ENCODE measurements at places on chromosomes 6 and 20.

DNA sequence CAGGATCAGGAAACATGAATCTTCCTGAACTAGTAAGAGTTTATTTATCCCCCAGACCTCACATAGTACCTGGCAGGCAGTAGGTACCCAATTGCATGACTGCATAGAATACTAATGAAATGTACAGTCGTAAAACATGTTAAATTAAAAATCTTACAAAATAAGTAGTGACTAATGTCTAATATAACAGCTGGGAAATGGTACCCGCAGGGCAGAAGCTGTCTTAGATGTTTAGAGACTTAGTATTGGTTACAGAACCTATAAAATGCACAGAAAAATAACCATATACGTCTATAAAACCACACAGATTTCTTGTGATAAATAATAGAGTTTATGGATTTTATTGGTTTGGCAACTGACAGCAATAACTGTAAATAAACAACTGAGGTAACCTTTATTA, 139.1 kb upstream of the GMDS start:
- DNase-seq, result no peak

GRCh38 chr6:17289630-17290061, 8.5 kb downstream of the RBM24 start:
- DNase-seq, result no peak

DNA sequence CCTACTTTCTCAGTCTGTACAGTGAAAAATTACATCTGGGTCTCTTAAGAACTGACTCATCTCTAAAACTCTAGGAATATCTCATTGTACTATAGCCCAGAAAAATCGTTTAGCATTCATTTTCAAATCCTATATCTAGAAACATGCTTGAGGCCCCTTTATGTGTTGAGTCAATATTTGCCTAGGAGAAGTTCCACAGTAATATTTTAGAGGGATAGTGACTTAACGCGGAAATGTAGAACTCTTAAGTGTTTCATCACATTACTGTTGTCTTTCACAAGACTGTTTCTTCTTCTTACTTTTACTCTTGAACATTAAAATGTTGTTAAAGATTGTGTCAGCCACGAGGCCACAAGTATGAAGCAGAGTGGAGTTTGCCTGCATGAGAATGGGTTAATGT, 23.0 kb upstream of the MYLIP start:
- no peak for DNase-seq

- no peak for DNase-seq
Measured at GRCh38 chr6:158780988-158781691, 38.0 kb downstream of the EZR start.

- peak; percentile 25 for DNase-seq
Measured at GRCh38 chr6:165889636-165890403, 226.8 kb upstream of the PDE10A start.

DNA sequence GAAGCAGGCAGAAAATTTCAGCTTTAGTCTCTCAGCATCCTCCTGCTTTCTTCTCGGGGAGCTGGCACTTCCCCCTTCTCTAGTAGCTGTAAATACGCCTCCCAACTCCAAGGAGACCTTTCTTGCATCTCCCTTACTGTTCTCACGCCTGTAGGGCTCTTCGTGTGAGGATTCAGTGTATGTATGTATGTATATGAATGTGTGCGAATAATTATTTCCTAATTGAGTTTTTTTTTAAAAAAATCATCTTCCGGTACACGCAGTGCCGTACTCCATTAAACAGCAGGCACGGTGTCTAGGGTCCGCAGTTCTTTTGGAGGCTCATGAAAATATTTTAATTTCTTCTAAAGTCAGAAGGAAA, 85.4 kb downstream of the HFE start:
- DNase-seq, result peak; percentile 65

GRCh38 chr20:38196592-38196991, 31.5 kb upstream of the TGM2 start:
- DNase-seq, result no peak

DNA sequence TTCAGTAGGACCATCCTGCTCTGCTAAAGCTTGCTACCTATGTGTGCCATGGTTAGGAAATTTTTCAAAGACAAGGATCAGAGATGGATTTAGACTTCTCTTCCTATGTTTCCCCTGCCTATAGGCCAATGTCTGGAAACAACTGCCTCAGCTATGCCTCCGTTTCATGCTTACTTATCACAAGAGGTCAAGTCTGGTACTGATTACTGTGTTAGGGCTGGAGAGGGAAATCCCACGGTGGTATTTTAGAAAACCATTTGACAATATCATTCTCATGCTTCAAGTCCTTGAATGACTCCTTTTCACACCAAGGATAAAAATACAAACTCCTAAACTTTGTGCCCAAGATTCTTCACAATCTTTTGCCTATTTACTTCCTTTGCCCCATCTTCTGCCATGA, 484.3 kb downstream of the DHX35 start:
- no peak for DNase-seq

- no peak for DNase-seq
Measured at GRCh38 chr20:1995531-1996310, 1.9 kb upstream of the PDYN start.

DNA sequence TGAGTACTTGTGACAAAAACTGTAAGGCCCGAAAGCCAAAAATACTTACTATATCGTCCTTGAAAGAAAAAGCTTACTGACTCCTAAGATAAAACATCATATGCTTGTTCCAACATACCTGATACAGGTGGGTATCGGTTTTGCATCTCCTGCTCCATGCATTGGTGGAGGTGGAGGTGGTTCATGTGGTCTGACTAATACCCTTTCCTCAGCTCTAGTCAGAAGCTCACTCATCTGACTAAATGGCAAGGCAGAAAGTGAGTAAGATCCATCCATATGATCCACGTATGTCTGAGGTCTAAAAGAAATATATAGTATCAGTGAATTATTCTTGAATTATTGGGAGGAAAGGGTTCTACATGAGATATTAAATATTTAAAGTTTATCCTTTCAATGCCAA, 76.2 kb downstream of the WASF1 start:
- DNase-seq, result no peak

DNA sequence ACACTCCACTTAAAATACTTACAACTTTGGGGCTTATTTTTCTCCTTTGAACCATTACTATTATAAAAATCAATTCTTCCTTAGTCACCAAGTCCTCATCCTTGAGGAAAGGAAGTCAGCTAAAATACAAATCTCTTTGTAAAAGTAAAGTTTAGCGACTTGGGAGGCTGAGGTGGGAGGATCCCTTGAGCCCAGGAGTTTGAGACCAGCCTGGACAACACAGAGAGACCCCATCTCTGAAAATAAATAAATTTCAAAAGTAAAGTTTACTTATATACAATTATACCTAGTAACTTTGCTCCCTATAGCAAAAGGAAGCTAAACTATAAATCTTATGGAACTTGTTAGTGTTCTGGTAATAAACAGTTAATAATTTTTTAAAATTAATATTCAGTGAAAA, 40.4 kb downstream of the MYB start:
- DNase-seq, result no peak

DNA sequence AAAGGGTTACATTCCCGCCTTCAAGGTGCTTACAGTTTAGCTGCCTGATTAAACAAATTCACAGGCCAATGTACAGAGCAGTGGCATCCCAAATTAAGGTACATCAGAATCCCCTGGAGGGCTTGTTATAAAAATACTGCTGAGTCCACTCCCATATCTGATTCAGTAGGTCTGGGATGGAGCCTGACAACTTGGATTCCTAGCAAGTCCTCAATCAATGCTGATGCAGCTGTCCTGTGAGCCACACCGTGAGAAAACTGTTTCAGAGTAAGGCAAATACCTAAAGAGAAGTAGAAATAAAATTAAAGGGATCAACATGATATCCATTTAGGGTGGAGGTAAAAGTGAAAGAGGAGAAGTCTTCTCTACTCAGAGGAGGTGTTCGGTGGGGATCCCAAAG, 16.5 kb downstream of the NHSL1 start:
- DNase-seq, result no peak

- DNase-seq, result no peak
Measured at GRCh38 chr6:153096792-153097191, 34.3 kb downstream of the RGS17 start.

- no peak for DNase-seq
Measured at GRCh38 chr6:154435400-154435945, 75.0 kb downstream of the CNKSR3 start.

DNA sequence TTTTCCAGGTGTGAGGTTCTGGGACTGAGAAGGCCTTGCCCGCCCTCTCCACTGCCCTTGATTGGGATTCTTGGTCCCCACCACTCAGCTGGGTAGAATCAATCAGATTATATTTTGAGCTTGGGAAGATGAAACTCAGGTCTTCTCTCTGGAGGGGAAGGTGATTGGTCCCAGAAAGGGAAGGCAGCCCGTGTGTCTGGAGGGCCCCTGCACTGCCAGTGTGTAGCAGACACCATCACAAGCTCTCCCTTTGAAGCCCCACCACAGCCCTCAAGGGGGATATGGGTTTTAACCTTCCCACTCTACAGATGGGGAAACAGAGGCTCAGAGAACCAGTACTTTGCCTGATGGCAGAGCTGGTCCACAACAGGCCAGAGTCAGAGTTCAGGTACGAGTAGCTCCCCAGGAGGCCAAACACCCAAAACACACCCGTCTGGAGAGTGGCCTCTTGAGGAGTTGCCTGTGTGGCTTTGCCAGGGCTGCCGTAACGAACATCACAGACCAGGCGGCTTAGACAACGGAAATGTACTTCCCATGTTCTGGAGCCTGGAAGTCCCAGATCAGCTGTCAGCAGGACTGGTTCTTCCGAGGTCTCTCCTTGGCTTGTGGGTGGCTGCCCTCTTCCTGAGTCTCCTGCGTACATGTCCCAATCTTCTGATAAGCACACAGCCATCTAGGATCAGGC, 205.6 kb downstream of the SYNDIG1 start:
- no peak for DNase-seq

DNA sequence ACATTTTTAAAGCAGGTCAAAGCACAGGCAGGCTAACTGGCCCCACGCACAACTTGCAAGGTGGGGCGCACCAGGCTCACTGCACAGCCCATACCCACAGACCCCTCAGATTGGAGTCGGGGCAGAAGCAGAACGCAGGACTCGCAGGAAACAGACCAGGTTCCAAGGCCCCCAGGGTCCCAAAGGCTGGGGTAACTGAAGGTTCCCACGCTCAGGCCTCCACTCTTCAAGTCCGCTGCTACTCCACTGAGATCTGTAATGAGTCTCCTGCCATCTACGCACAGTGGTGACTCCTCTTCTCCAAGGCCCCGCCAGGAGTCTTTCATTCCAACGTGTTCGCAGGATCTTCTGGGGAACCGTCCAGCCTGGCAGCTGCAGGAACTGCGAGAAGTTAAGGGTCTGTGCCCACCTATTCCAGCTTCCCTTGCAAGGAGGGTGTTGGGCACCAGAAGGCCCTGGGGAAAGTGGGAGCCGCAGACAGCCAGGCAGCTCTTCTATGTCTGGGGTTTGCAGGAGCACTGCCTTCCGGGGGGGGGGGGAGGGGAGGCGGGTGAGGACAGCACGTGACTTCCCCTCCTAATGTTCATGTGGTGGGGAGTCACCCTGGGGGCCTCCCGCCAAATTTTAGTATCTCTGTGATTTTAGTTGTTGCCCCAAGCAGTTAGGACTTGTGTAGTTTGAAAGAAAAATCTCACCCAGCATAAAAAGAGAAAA, 2.0 kb upstream of the TAF4 start:
- peak; percentile 39 for DNase-seq

GRCh38 chr20:64244870-64245603, 10.5 kb upstream of the PCMTD2 start:
- DNase-seq, result no peak

DNA sequence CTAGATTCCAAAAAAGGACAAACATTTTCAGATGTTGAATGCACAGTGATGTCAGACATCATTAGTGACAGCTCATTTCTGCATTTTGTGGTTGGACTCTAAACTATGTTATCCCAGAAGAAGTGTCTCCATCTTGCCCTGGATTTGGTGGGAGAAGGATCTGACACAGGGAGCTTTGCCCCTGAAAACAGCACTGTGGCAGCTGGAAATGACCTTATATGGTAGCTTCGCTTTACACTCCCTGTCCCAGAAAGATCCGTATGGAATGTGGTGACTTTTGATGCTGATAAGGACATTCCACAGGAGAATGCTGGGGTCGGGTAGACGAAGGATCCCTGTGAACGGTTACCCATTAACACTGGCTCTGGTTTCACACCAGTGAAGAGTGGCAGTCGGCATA, 87.2 kb upstream of the EDN1 start:
- DNase-seq, result no peak

DNA sequence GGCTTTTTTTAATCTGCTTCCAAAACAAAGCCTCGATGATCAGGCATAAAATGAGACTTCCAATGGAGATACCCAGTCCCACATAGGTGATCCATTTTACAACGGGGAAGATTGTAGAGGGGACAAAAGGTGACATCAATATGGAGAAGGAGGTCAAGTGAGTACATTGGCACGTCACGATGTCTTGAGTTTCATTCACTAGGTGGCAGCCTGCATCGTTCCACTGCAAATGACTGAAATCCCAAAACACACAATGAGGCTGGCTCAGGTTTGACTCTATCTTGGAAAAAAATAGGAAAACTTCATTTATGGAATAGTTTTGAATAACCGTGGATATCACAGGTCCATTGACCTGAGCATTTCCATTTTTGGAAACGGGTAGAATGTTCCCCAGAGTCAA, 32.5 kb downstream of the ADGRF1 start:
- no peak for DNase-seq

- DNase-seq, result no peak
Measured at GRCh38 chr6:358432-358831, 33.1 kb upstream of the IRF4 start.

- DNase-seq, result no peak
Measured at GRCh38 chr6:75126518-75126917, 79.3 kb downstream of the COL12A1 start.

- no peak for DNase-seq
Measured at GRCh38 chr6:14146506-14147096, 29.0 kb downstream of the CD83 start.

DNA sequence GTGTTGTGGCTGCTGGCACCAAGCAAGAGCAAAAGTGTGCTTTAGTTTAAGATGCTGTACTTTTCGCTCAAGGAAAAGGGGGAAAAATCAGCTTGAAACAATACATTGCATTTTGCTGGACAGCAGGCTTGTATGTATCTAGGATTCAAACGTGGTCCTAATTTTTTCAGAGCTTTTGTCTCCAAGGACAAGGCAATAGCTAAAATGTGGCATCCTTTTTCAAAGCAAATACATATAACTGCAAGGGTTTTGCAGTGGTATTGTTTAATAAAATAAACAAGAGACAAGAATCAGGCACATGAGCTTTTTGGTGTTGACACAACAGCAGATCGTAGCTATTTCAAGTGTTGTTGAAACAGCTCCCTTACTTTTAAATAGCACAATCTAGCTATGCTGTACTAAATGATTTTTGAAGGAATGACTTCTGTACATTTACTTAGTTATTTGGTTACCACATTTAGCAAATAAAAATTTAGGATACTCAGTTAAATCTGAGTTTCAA, 137.0 kb upstream of the HEY2 start:
- no peak for DNase-seq

Data from OCI-LY7 (cell line).